ENCODE measurements at places on chromosomes 1 and 21. TPM values are rescaled to one million over a fixed set of nuclear protein-coding genes. Genes with fewer than 3 reads are reported as not detected.

- no peak overlapping the region for H3K27ac ChIP-seq
- no peaks in the 10 kb centered on the region for H3K27me3 ChIP-seq
- H3K4me1 ChIP-seq: peaks cover 4% of the 10 kb centered on the region
Observed at GRCh38 chr1:47295579-47295978, 18.4 kb downstream of the STIL start.

GRCh38 chr1:176843352-176844297 is 320.9 kb downstream of the ASTN1 start:
- peak; percentile 5 for DNase-seq
- H3K36me3 ChIP-seq: no peaks in the 10 kb centered on the region
- no peaks in the 10 kb centered on the region for H3K4me1 ChIP-seq

CLCA1 gene
- total RNA-seq: not detected

GRCh38 chr1:170755795-170756194 is 91.9 kb downstream of the PRRX1 start:
- H3K4me1 ChIP-seq: no peaks in the 10 kb centered on the region
- no peak overlapping the region for H3K4me3 ChIP-seq
- H3K27me3 ChIP-seq: peaks cover 6% of the 10 kb centered on the region
- DNase-seq: no peak
- H3K36me3 ChIP-seq: no peaks in the 10 kb centered on the region

DNA sequence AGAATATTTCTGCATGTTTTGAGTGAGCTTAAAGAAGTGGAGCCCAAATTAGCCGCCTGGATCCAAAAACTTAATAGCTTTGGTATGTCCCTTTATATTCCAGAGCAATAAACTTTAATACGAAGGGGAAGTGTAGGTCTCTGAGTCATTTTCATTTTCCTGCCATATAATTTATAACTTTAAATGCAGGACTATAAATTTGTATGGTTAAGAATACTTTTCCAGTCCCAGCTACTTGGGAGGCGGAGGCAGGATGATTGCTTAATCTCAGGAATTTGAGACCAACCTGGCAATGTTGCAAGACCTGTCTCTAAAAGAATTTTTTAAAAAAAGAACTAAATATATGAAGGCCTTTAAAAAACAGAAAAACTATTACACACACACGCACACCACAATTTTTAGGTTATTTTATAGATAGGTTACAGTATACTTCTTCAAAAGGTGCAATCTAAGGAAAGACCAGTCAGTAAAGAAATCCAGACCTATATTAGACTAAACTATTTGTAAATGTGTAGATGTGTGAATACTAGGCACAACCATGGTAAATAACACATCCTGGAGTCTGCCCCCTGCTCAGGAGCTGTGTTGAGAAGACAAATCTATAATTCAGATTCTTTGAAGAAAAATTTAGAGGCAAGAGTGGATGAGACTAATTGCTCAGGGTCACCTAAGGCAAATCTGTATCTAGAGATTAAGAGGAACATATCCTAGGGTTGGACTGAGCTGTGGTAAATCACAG is 80.3 kb downstream of the TTC3 start:
- H3K27ac ChIP-seq: no peak overlapping the region
- peaks cover 15% of the 10 kb centered on the region for H3K36me3 ChIP-seq
- no peaks in the 10 kb centered on the region for H3K27me3 ChIP-seq
- H3K4me1 ChIP-seq: no peaks in the 10 kb centered on the region

PDC gene
- not detected for total RNA-seq

SEMA4A gene
- 17.5 TPM for total RNA-seq

- no peak overlapping the region for H3K4me3 ChIP-seq
- peaks cover 3% of the 10 kb centered on the region for H3K27me3 ChIP-seq
- no peaks in the 10 kb centered on the region for H3K36me3 ChIP-seq
- H3K27ac ChIP-seq: no peak overlapping the region
- H3K4me1 ChIP-seq: peaks cover 16% of the 10 kb centered on the region
Observed at GRCh38 chr1:67130673-67131072, 4.1 kb downstream of the C1orf141 start.

PGBD5 gene
- not detected for total RNA-seq

OR14K1 gene
- total RNA-seq: not detected

DNA sequence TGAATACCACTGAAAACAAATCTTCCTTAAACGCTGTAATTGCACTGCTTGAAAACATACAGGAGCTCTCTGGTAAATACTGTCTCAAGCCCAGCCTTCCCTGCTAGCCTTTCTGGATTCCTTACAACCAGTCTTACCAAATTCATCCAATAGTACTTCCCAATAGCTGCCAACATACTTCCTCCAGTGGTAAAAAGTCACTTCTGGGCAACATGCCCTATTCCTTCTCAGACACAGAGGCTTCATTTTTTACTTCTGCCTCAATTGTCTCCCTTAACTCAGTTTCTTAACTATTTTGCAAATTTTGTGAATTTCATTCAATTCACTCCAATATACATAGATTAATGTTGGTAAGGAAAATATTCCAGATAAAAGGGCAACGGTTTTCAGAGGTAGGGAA is 166.3 kb downstream of the TBX15 start:
- no peak overlapping the region for H3K4me3 ChIP-seq
- no peaks in the 10 kb centered on the region for H3K4me1 ChIP-seq
- H3K36me3 ChIP-seq: no peaks in the 10 kb centered on the region
- no peak for DNase-seq

RGS4 gene
- not detected for total RNA-seq

DNA sequence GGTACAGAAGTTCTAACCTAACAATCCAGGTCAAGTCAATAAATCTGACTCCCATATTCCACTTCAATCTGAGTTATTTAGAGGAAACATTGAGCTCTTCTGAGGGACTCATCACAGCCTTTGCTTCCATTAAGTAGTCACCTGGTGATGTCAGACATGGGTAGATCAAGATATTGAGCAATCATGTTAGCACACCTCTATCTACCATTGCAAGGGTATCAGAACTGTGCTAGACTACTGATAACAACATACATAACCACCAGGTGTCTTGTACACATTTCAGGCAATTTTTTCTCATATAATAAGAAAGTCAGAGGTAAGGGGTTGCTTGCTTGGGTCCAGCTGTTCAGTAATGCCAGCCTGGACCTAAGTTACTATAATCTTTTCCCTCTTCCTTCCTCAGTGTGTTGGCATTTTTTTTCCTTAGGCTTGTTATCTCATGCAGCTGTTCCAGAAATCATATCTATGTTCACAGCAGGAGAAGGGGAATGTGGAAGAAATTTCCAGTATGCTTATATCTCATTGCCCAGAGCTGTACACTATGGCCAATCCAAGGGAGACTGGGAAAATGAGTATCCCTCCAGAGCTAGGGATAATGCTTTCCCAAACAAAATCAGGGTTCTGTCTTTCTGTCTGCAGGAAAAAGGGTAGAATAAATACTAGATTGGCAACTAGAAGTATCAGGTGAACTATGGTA is 52.3 kb downstream of the GRIK1 start:
- no peaks in the 10 kb centered on the region for H3K36me3 ChIP-seq
- peaks cover 4% of the 10 kb centered on the region for H3K27me3 ChIP-seq
- H3K27ac ChIP-seq: no peak overlapping the region
- H3K4me3 ChIP-seq: no peak overlapping the region

LCE1C gene
- total RNA-seq: not detected

PSRC1 gene
- 21.5 TPM for total RNA-seq

KANK4 gene
- total RNA-seq: not detected

GSTM1 gene
- total RNA-seq: not detected

DNA sequence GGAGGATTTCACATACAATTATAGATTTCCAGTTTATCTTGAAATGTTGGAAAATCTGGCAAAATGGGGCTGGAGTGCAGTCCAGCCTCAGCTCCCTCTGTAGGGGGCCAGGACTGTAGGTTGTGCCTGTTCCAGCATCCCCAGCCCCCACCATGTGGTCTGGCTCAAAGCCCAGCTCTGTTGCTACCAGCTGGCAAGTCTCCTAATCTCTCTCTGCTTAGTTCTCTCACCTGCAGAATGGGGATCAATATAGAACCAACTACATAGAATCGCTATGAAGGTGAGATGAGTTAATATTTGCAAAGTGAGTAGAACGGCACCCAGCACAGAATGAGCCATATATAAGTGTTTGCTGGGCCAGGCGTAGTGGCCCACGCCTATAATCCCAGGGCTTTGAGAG is 50.0 kb upstream of the TARDBP start:
- no peak overlapping the region for H3K4me3 ChIP-seq
- no peak overlapping the region for H3K27ac ChIP-seq
- H3K36me3 ChIP-seq: no peaks in the 10 kb centered on the region
- H3K4me1 ChIP-seq: peaks cover 21% of the 10 kb centered on the region

- peaks cover 5% of the 10 kb centered on the region for H3K36me3 ChIP-seq
- peaks cover 32% of the 10 kb centered on the region for H3K4me1 ChIP-seq
- DNase-seq: peak; percentile 60
- no peaks in the 10 kb centered on the region for H3K27me3 ChIP-seq
- peak within 1 kb of the TSS; percentile 70 for H3K4me3 ChIP-seq
- H3K27ac ChIP-seq: no peak within 1 kb of the TSS
Observed at GRCh38 chr1:1206376-1206965, at the start of gene TNFRSF18. TSS of gene TNFRSF18 (minus strand) at chr1:1206592. CDS start at chr1:1206571, 21 bp downstream.

DNA sequence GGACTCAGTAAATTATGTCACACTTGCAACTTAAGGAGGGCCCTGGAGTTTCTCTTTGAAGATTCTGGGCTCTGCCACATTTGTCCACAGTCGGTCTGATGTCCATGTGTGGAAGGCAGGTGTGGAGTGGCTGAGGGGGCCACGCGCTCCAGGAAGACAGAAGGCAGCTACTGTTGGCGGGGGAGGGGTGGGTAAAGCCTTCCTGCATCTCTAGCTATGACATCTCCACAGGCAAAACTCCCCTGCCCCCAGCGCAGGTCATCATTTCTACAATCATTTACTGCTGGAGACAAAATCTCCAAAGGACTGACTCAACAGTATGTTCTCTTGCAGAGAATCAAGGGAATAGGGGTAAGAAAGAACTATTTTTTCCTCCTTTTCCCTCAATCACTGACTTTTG is 11.4 kb upstream of the TSPEAR start:
- H3K27ac ChIP-seq: no peak overlapping the region
- no peak for DNase-seq
- H3K4me1 ChIP-seq: peaks cover 9% of the 10 kb centered on the region
- peaks cover 24% of the 10 kb centered on the region for H3K27me3 ChIP-seq
- H3K4me3 ChIP-seq: no peak overlapping the region
- H3K36me3 ChIP-seq: no peaks in the 10 kb centered on the region

DNA sequence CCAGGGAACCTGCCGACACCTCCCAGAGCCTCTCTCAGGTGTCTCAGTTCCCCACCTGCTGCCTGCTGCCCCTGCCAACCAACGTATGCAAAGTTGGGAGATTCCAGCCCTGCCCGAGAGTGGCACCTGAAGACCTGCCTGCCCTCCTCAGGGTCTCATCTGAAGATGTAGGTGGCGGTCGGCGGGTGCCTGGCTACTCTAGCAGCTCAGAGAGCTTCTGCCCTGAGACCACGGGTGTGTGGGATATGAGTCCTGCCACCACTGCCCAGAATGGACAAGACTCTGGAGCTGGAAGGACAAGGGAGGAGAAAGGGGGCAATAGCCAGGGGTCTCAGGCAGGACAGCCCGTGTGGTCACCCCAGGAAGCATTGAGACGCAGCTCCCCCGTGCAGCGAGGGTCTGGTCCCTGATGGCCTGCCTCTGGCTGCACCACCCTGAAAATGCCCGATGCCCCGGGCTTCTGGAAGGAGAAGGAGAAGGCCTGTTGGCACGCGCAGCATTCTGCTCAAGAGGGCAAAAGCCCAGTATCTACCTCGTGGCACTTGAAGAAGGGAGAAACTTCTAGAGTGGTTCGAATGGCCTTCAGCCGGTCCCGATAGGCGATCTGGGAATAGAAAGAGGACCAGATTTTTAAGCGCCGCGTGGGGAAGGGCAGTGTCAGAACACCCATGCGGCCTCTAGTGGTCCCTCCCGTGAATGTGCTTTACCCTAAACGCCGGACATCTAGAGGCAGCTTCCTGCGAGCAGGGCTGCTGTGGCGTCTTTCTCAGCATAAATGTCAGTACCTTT is 88.8 kb downstream of the STUM start:
- DNase-seq: peak; percentile 3
- H3K27ac ChIP-seq: no peak overlapping the region
- H3K4me1 ChIP-seq: peaks cover 45% of the 10 kb centered on the region
- H3K4me3 ChIP-seq: no peak overlapping the region
- H3K27me3 ChIP-seq: no peaks in the 10 kb centered on the region

DNA sequence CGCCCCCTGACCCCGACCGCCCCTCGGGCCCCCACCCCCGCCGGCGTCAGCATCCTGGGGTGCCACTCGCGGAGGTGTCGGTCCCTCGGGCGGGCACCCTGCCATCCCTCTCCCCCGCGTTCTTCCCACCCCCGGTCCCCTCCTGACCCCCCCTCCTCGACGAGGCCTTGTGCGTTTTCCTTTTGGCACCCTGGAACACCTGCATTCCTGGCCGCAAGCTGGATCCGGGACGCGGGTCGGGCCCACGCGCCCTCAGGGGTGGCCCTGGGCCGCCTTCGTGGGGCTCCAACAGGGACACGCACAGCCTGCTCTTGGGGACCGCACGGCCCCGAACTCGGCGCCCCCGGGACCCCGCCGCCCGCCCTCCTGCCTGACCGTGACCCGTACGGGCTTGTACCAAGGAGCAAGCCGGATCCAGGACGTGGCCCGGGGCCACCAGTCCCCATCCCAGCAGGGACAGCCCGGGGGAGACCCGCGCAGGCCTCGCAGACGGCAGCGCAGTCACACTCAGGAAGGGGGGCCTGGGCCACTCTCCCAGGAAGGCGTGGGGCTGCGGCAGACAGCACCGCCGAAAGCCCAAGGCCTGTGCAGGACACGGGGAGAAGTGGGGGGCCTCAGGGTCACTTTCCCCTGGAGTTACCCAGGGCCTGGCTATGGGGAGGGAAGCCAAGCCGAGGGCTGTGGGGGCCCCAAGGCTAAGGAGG is 579 bp upstream of the SLC19A1 start:
- peaks cover 22% of the 10 kb centered on the region for H3K4me1 ChIP-seq
- DNase-seq: peak; percentile 41
- H3K36me3 ChIP-seq: peaks cover 4% of the 10 kb centered on the region
- H3K4me3 ChIP-seq: peak overlapping the region; percentile 69
- H3K27ac ChIP-seq: peak overlapping the region; percentile 56

GRCh38 chr1:16266411-16267118 is 29.6 kb upstream of the CPLANE2 start:
- peaks cover 25% of the 10 kb centered on the region for H3K4me1 ChIP-seq
- H3K36me3 ChIP-seq: no peaks in the 10 kb centered on the region
- H3K27ac ChIP-seq: no peak overlapping the region
- no peak for DNase-seq

PEX14 gene
- total RNA-seq: 17.2 TPM

- H3K4me3 ChIP-seq: no peak overlapping the region
- H3K4me1 ChIP-seq: no peaks in the 10 kb centered on the region
- no peaks in the 10 kb centered on the region for H3K27me3 ChIP-seq
- no peak for DNase-seq
Observed at GRCh38 chr1:174922121-174922520, 77.6 kb upstream of the CACYBP start.

LPGAT1 gene
- 18.6 TPM for total RNA-seq

Measured in activated naive CD4-positive, alpha-beta T cell treated with anti-CD3 and anti-CD28 coated beads for 36 hours (primary cell).